CD4-positive, alpha-beta T cell treated with Interleukin-17A for 4 hours (primary cell): ENCODE measurements at places on chromosomes 13 and 19.

DNA sequence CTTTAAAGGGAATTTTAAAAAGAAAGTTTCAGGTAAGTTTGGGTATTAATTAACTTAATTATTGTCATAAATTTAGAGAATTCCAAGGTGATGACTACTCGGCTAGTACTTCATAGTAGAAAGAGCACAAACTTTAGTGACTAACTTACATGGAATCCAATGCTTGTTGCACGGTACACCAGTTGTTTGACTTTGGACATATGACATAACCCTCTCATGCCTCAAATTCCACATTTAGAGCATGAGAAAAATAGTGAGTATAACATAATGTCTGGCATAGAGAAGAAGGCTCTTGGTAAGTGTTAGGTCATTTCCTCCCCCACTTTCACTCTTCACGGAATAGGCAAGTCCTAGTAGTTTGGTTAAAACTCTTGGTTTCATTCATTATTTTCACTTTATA is 1249.4 kb upstream of the SLC10A2 start:
- DNase-seq: no peak

DNA sequence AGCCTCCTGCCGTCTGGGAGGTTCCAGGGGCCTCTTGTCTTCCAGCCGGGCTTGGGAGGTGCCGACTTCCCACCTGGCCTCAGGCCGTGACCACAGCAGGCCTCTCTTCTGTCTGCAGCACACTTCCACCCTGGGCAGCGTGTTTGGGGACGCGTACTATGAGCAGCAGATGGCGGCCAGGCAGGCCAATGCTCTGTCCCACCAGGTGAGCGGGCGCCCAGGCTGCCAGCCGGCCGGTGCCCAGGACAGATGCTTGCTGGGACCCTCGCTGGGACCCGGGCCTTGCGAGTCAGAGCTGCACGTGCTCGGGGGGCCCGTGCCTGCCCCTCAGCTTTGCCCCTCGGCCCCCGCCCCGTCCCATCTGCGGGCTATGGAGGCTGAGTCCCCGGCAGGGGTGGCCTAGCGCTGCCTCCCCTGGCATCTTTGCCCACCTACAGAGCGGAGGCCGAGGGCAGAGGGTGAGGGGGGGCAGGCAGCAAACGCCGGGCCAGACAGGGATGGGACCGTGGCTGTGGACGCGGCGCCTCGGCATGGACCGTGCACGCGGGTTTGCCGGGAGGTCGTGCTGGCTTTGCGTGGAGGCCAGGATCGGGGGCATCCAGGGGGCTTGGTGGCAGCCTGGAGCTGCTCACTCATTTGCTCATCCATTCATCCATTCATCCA is 16.2 kb downstream of the COMP start:
- no peak for DNase-seq

DNA sequence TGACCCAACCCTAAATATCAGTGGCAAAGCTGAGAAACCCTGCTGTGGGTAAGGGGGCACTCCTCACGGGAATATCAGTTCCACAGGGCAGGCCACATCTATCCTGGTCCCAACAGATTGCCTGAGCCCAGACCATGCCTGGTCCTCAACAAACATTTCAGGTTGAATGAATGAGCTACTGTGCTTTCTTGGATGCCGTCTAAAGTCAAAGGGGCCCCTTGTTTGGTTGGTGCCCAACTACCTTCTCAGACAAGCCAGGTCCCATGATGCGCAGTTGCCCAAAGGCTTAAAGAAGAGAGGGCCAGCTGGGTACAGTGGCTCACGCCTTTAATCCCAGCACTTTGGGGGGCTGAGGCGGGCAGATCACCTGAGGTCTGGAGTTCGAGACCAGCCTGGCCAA is 2.4 kb downstream of the DPP9 start:
- DNase-seq: no peak

DNA sequence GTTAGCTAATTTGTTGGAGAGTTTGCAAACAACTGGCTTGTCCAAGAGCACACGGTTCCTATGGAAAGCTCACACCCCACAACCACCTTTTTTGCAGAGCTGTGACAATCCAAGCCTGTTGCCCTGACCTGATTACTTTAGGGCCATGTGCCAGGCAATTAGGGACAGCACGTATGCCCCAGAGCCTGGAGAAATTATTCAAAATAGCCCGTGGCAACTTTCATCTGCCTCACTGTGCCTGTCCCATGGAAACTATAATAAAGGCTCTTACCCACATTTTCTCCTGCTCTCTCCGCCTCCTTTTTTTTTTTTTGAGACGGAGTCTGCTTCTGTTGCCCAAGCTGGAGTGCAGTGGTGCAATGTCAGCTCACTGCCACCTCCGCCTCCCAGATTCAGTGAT is 18.6 kb upstream of the FBN3 start:
- no peak for DNase-seq

DNA sequence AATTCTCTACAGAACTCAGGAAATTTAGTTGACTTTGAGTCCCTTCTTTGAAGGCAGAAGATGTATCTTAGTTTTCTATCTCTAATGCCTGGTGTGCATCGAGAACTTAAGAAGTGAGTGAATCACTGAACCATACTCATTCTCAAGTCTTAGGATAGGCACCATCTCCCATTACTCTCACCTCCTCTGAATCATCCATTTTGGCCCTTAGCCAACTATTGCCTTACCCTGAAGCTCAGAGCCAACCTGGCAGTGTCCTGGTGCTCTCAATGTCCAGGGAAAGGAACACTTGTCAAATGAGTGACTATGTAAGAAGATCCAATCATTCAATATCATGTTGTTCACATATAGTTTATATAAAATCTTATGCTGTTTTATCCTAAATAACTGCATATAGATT is 146.6 kb downstream of the RGCC start:
- DNase-seq: peak; percentile 30

DNA sequence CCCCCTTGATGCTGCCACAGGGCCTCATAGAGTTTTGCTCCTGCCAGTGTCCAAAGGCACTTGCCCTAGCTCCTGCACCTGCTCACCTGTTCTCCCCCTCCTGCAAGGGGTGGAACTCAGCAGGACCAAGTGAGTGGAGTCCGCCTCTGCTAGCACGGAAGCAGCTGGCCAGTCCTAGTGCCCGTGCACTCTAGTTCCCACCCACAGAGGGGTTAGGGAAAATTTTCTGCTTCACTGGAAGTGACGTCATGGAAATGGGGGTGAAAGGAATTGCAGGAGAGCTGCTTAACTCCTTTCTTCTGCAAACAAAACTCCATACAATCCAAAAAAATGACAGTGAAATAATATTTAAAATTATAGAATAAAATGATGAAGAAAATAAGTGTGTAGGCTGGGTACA is 609.7 kb upstream of the SLITRK1 start:
- no peak for DNase-seq
